ENCODE measurements at places on chromosomes 12 and 14.

- peak; percentile 10 for DNase-seq
These were observed 140.2 kb downstream of the BCL11B start for GRCh38 chr14:99131632-99132271.

DNA sequence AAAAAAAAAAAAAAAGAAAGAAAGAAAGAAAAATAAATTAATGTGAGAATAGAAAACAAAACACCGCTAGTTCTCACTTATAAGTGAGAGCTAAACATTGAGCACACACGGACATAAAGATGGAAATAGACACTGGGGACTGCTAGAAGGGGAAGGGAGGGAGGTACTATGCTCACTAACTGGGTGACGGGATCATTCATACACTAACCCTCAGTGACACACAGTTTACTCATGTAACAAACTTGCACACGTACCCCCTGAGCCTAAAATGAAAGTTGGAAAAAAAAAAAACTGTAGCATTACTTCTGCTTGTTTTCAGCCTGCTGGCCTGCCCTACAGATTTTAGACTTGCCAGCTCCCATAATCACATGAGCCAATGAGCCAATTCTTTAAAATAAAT lies 10.5 kb upstream of the PRMT5 start:
- DNase-seq = no peak

DNA sequence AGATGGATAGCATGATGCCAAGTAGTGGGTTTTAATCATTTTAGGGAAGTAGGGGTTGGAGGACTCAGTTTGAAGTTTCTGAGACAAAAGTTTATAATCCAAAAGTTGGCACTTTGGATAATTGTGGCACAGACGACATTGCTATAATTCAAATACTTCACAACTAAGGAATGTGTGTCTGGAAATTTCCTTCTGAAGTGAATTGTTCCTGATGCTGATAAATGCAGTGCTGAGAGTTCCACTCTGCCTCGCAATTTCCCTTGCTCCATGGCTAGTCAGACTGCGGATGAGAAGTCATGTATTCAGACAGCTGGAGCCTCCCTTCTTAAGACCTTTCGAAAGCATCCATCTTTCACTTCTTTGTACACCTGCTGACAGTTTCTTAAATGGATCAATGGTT lies 393.3 kb upstream of the PRICKLE1 start:
- DNase-seq = no peak

GRCh38 chr12:87441511-87441910 lies 587.7 kb downstream of the C12orf50 start:
- no peak for DNase-seq
